Sciatic nerve (tissue), 2 donors: ENCODE measurements at places on chromosomes 1 and 21. TPM values are rescaled to one million over a fixed set of nuclear protein-coding genes. Genes with fewer than 3 reads are reported as not detected.
A peak's percentile ranks its signal among the peaks of the same experiment; 100 is the strongest.

AMY1B gene
- total RNA-seq: not detected

GRCh38 chr1:227789084-227790033 lies 26.1 kb upstream of the PRSS38 start:
- peak; percentile 59 for DNase-seq

DNA sequence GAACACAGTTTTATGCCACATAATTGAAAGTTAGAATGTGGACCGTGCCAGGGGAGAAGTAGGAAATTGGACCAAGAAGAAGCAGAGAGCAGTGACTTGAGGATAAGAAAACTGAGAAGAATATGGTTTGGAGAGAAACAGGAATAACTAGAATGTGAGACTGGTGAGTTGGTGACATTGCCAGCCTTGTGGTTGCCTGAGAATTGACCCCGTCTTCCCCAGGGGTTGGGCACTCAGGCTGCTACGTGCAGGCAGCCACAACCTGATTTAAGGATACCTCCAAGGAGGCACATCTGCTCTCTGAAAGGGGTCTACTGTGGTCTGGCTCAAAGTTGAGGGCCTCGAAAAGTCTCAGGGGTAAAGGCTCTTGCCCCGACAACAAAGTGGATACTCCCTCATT lies 112.1 kb upstream of the ARTN start:
- no peak for DNase-seq

PCP4 gene
- total RNA-seq: 8.5 TPM

DNA sequence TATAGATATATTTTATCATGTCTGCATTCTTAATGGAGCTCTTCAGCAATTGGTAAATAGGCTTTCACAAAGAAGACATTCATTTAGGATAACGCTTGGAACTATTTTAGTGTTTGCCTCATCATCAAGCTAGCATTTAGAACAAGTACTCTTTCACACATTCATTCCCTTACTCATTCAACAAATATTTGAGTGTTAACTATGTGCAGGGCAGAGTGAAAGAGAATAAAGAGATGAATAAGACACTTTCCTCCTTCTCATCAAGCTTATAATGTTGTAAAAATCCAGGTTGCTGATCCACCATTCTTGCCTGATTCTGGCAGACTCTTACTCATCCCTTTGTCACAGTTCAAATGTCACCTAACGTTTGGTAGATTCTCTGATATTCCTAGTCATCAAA lies 386.3 kb upstream of the BEND5 start:
- no peak for DNase-seq
